ENCODE measurements at places on chromosomes 12 and 14. TPM values are rescaled to one million over a fixed set of nuclear protein-coding genes. Genes with fewer than 3 reads are reported as not detected.

The KLRK1 gene
- polyA plus RNA-seq = not detected

The DBX2 gene
- polyA plus RNA-seq = not detected

The CRACR2A gene
- polyA plus RNA-seq = 1.8 TPM

DNA sequence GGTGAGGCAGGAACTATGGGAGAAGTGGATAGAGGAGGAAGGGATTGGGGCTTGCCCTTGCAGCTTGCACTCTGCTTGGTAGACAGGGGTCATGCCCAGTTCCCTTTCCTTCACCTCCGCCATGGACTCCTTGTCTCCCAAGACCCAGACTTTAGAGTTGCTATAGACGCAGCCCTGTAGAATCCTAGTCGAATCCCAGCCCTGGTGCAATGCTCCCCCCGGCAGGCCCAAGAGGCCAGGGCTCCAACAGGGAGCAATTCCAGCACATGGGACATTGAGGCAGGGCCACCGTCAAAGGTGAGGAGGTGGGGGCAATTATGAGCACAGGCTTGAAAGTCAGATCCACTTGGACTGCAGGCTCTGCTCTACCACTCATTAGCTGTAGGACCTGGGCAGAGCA lies 29.5 kb upstream of the BCDIN3D start:
- no peak for DNase-seq

The RND1 gene
- 26.5 TPM for polyA plus RNA-seq

The CLEC2A gene
- not detected for polyA plus RNA-seq

The PNN gene
- polyA plus RNA-seq = 108 TPM

- no peak for DNase-seq
Observed at GRCh38 chr12:45654002-45654665, 75.4 kb upstream of the ARID2 start.

- DNase-seq = no peak
Observed at GRCh38 chr14:73489481-73490175, 1.1 kb upstream of the RIOX1 start.
